ENCODE measurements at places on chromosomes 5 and 9.

DNA sequence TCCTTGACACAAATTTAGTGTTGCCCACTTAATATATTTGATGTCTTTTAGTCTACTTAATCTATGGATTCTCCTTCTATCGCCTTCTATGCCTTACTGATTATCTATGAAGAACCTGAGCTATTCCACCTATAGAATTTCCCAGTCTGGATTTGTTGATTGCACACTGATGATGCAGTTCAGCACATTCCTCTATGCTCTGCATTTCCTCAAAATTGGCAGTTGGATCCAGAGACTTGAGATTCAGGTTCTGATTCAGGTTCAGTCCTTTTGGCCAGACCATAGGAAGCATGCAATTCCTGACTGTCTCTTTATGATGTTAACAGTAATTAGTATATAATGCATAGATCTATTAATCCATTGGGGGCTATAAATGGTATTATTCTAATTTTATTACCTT lies 13.8 kb downstream of the SLC22A5 start:
- no peak for DNase-seq

- DNase-seq = no peak
These were observed 1.4 kb upstream of the KDM3B start for GRCh38 chr5:138351056-138351455.

- DNase-seq = no peak
These were observed 6.2 kb downstream of the ETF1 start for GRCh38 chr5:138536665-138537315.

DNA sequence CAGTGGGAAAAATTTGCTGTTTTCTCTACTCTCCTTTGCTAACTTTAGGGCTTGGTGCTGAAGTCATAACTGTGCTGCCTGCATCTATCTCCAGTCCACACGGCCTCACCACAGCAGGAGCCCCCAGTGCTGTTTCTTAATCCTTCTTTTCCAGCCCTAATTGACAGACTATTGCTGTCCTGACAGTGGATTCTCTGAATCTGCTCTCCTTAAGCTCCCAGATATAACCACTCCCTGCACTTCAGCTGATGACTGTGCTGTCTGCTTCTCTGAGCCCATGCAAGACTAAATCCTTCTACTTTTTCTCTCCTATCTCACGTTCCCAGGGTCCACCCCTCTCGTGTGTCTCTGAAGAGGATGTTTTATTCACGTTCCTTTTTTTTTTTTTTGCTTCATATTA lies 19.7 kb upstream of the GRIA1 start:
- DNase-seq = no peak

DNA sequence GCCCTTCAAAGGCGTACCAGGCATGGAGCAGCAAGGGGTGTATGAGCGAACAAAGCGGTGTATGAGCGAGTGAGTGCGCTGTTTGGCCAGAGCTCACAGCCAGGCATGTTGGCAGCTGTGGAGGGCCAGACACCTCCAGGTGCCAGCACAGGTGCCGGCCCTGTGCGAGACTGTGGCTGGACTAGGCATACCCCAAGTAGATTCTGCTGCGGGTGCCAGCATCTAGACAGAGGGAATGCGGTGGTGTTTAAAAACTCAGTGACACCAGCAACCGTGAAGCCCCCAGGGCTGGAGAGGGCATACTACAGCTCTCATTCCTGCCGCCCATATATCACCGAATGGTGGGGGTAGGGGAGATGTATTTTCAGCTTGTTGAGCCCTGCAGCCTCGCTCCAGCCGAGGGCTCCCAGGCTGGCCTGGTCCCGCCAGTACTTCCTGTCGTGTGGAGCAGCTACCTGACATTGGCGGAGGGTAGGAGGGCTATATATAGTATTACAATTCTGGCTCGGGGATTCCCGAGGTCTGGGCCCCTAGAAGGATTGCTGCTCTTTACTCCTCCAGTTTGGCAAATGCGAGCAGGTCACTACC lies 1829.6 kb upstream of the NUDT12 start:
- DNase-seq = no peak

DNA sequence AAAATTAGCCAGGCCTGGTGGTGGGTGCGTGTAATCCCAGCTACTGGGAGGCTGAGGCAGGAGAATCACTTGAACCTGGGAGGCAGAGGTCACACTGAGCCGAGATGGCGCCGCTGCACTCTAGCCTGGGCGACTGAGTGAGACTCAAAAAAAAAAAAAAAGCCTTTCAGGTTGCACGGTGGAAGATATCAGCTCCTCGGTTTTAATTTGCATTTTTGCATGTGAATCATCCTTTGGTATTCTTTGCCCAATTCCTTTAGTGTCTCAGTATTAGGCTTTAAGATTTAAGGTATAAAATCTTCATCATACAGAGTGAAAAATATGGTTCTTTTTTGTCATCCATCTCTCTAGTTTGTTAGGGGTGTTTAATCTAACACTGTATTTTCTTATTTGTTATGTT lies 173.6 kb upstream of the S1PR3 start:
- DNase-seq = no peak

GRCh38 chr9:91029650-91030361 lies 228.2 kb downstream of the SYK start:
- DNase-seq = no peak

DNA sequence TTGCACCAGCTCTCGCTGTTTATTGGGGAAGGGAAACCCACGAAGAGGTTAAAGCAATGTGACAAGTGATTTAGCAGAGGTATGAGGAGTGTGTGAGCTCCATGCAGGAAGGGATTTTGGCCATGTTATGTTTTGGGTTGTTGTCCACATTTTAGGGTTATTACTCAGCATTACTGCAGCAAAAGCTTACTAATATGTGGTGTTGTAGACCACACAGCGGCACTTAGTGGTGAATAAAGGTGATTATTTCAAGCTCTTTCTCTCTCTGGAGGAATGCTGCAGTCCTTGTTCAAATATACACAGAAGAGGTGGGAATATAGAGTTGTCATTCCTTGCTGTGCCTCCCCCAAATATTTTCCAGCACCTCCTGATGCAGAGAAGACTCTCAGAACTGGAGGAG lies 29.7 kb upstream of the AKNA start:
- DNase-seq = no peak

GRCh38 chr5:88680253-88681132 lies 202.5 kb downstream of the MEF2C start:
- DNase-seq = peak; percentile 54

GRCh38 chr9:37801287-37801850 lies 772 bp downstream of the DCAF10 start:
- no peak for DNase-seq

DNA sequence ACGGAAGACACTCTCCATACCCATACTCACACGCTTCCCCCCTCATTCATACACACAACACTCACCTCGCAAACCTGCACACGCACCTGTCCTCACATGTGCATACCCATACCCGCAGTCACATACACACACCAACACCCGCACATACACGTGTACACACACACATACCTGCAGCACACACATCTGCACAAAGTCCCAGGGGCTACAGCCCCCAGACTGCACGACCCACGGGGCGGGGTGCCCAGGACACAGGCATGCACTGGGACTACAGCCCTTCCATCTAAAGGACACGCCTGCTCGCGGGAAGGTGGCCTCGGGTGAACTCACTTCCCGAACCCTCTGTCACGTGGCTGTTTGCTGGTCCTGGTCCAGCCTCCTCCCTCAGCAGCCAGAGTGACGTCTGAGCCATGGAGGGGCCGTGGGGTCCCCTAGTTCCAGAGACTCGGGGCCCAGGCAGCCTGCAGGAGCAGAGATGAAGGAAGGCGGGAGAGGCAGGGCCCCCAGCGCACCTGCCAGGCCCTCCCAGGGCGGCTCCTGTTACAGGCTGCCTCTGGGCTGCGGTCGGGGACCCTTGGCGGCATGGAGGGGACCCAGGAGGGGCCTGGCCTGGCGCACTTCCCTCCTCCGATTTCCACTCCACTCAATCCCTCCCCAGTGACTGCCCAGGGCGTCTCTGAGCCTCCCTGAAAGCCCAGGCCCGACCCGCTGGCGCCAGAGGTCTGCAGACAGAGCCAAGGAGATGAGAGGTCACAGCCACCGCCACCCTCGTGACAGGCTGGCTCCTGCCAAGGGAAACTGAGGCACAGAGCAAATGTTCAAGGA lies 8.1 kb downstream of the SLC12A7 start:
- peak; percentile 60 for DNase-seq

DNA sequence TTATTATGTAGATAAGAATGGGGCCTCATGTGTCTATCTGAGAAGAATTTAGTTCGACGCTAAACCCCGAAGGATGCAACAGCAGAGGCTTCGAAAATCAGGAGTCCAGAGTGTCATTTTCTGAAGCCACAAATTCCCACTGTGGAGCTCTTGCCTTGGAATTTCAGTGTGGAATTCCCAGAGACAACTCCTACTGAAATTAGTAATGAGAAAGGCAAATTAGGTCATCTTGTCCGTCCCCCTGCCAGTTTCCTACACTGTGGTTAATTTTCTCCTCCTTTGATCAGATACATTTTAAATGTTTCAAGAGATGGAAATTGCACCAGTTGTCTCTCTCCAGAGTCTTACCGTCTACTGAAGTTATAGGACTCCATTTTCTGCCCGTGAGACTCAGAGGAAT lies 633.6 kb downstream of the BNC2 start:
- no peak for DNase-seq

- DNase-seq = no peak
These were observed 196.8 kb downstream of the PRDM9 start for GRCh38 chr5:23703940-23704855.

GRCh38 chr9:122020398-122020797 lies 72.7 kb downstream of the TTLL11 start:
- no peak for DNase-seq

- DNase-seq = no peak
These were observed 30.8 kb downstream of the LIX1 start for GRCh38 chr5:97111616-97112015.

- DNase-seq = no peak
These were observed 42.2 kb upstream of the FABP6 start for GRCh38 chr5:160187091-160187490.

- no peak for DNase-seq
These were observed 760 bp downstream of the NPR3 start for GRCh38 chr5:32711681-32712480.

GRCh38 chr9:72588336-72588735 lies 66.9 kb downstream of the TMC1 start:
- no peak for DNase-seq

- no peak for DNase-seq
These were observed 76.0 kb downstream of the ARL15 start for GRCh38 chr5:54234304-54234933.

DNA sequence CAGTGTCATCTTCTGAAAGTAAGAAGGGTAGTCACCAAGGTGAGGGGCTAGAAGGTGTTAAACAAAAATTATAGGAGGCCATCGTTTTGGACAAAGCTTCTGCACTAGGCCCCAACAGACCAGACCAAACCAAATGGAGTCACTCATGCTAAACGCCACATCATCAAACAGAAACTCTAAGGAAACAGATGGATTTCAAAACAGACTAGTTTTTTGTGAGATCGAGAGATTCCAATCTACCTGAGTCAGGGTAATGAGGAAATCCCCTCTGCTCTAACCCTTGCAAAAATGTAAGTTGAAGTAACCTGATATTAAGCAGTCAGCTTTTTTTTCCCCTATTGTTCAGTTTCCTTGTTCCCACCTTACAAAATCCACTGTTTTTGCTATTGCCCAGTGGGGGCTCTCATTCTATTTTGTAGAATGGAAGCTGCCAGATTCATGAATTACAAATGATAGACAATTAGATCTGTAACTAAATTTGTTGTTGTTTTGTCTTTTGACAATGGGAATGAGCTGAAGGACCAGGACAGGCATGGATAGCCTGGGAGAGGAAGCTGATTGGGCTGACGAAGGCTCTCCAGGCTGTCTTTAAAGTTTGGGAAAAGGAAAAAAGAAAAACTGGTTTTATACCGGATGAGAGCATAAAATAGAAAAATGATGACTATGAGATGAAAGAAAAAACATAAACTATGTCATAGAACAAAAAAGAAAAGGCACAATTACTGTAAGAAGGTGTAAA lies 94.7 kb upstream of the ADAMTSL1 start:
- no peak for DNase-seq

GRCh38 chr5:178237431-178238312 lies 5.1 kb upstream of the PHYKPL start:
- no peak for DNase-seq

DNA sequence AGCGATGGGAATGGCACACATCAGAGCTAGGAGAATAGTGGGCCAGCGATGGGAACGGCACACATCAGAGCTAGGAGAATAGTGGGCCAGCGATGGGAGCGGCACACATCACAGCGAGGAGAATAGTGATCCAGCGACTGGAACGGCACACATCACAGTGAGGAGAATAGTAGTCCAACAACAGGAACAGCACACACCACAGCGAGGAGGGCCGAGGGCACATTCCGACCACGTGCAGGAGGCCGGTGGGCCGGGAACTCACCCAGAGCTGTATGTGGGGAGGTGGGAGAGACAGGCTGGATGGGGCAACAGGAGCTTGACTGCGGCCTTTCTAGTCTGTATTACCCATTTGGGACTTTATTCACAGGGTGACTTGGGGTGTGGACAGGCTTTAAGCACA lies 271.1 kb upstream of the IRX4 start:
- DNase-seq = no peak

- no peak for DNase-seq
These were observed 324.5 kb upstream of the WWC1 start for GRCh38 chr5:167966979-167967378.

All from tibial nerve (tissue), 4 donors.